ENCODE measurements at places on chromosomes 2 and 18. TPM values are rescaled to one million over a fixed set of nuclear protein-coding genes. Genes with fewer than 3 reads are reported as not detected.

GRCh38 chr2:42856891-42857632, 64.7 kb upstream of the HAAO start:
- H3K4me1 ChIP-seq = peaks cover 45% of the 10 kb centered on the region
- H3K36me3 ChIP-seq = no peaks in the 10 kb centered on the region
- no peaks in the 10 kb centered on the region for H3K27me3 ChIP-seq
- DNase-seq = no peak
- H3K4me3 ChIP-seq = no peak overlapping the region

- no peak for DNase-seq
- H3K27ac ChIP-seq = peak overlapping the region; percentile 13
- H3K36me3 ChIP-seq = no peaks in the 10 kb centered on the region
These were observed 67.7 kb upstream of the GPC1 start for GRCh38 chr2:240367721-240368120.

GRCh38 chr2:99431587-99432275, 58.1 kb downstream of the REV1 start:
- H3K36me3 ChIP-seq = peaks cover 15% of the 10 kb centered on the region
- peaks cover 3% of the 10 kb centered on the region for H3K4me1 ChIP-seq
- H3K27ac ChIP-seq = no peak overlapping the region
- DNase-seq = no peak
- H3K27me3 ChIP-seq = no peaks in the 10 kb centered on the region
- no peak overlapping the region for H3K4me3 ChIP-seq

GRCh38 chr2:9494081-9494480, 19.7 kb downstream of the IAH1 start:
- H3K27me3 ChIP-seq = no peaks in the 10 kb centered on the region
- no peaks in the 10 kb centered on the region for H3K4me1 ChIP-seq
- no peak overlapping the region for H3K4me3 ChIP-seq

DNA sequence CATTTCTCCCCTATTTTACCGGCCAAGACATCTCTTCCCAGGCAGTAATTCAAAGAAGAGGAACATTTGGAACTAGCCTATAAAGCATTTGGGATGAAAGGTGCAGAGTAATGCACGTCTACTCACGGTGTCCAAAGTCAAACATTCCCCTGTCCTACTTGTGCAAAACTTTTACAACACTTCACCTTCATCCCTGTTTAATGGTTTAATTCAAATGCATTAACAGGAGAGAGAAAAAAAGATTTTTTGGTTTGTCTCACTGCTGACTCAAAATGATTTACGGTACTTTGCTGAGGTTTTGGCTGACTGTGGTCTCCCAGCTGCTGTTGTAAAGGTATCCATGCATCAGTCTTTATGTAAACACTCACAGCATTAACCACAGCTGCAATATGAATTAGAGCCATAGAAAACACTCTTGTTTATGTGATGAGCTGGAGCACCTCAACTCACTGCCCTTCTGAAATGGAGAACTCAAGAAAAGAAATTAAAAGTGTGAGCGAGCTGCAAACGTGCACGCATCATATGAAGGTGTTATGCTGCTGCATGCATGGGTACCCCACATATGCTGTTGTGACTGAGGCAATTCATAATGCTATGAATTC, 220.5 kb downstream of the PIEZO2 start:
- H3K27me3 ChIP-seq = no peaks in the 10 kb centered on the region
- peak; percentile 95 for DNase-seq
- H3K36me3 ChIP-seq = no peaks in the 10 kb centered on the region
- H3K4me1 ChIP-seq = peaks cover 42% of the 10 kb centered on the region

GRCh38 chr2:240686460-240686859, 3.8 kb upstream of the AQP12B start:
- DNase-seq = no peak
- H3K4me3 ChIP-seq = no peak overlapping the region
- no peaks in the 10 kb centered on the region for H3K36me3 ChIP-seq
- H3K27ac ChIP-seq = no peak overlapping the region
- H3K27me3 ChIP-seq = peaks cover 12% of the 10 kb centered on the region

DNA sequence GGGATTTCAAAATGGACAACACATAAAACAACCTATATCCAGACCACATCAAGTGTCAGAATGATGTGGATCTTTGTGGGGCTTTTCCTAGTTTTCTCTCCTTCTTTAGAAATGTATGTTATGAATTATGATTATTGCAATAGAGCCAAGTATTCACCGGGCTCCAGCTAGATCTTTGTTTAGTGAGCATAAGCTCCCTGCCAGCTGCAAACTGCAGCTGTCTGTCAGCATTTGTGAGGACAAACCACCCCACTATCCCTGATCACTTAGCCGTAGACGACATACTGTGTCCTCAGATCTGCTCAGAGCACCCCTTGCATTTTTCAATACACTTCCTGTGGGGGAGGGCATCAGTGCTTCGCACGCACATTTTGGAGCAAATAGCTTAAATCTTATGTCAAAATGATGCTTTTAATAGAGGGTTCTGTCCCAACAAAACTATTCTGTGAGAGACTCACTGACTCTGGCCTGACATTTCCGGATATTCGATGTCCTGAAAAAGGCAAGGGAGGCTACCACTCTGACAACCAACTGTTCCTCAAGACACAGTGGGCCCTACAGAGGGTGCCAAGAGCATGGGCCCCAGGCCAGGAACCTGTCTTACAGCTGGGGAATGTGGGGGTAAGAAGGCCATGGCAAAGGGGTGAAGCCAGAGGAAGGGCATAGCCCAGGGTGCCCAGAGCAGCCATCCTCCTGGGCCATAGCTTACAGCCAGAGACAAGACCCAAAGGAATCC, 346.0 kb downstream of the ARHGAP15 start:
- H3K27ac ChIP-seq = peak overlapping the region; percentile 96
- H3K36me3 ChIP-seq = no peaks in the 10 kb centered on the region
- peaks cover 22% of the 10 kb centered on the region for H3K4me1 ChIP-seq
- peak; percentile 90 for DNase-seq
- H3K4me3 ChIP-seq = no peak overlapping the region
- H3K27me3 ChIP-seq = no peaks in the 10 kb centered on the region

DNA sequence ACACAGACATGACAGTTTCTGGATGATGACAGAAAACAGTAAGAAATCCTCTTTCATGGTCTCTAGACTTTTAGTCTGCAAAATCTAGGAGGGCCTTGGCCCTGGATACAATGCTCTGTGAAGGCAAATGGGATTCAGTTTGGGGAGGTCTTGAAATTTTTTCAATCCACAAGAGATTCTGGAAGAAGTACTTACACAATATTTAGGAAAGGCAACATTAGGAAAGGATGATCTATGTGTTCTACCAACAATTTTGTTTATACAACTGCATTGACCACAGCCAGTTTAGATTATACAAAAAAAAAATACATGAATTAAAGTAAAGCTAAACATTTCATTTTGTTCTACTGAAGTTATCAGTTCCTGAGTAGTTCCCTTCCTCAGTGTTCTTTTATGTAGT, 208.0 kb downstream of the SRBD1 start:
- H3K36me3 ChIP-seq = no peaks in the 10 kb centered on the region
- H3K4me1 ChIP-seq = peaks cover 2% of the 10 kb centered on the region
- DNase-seq = no peak
- no peak overlapping the region for H3K27ac ChIP-seq
- no peaks in the 10 kb centered on the region for H3K27me3 ChIP-seq
- no peak overlapping the region for H3K4me3 ChIP-seq

- H3K4me1 ChIP-seq = peaks cover 29% of the 10 kb centered on the region
- no peak for DNase-seq
- no peak overlapping the region for H3K27ac ChIP-seq
These were observed 2.3 kb downstream of the HES6 start for GRCh38 chr2:238237431-238238135.

DNA sequence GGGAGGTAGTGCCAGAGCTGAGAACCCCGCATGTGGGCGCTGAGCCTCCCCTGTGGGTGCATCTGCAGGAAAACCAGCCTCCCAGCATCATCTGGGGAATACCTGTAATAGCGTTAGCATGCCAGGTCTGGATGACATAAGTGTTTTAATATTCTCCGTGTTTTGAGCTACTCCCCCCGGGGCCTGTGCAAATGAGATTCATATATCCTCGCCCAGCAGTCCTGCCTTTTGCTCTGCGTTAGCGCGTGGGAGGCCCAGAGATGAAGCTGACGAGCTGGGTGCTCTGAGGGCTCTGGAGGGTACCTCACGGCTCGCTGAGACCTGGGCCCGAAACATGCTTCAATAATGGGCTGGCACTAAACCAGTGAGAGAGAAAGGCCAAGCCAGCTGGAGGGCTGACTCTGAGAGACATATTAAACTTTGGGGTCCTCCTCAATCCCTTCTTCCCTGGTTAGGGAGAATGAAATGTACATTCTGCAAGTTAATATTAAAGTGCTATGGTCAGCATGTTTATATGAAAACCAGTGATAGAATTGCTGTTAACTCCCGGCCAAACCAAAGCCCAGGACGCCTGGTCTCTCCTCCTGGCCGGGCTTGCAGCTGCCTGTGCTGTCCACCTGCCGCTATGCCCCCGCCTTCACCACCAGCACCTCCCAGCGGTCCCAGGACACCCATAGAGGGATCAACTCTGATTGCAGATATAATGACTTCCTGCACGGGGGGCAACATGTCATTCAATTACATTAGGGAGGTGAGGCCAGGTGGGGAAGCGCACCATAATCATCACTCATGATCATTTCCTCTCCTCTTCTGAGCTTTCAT, 77.0 kb downstream of the EDAR start:
- peaks cover 3% of the 10 kb centered on the region for H3K27me3 ChIP-seq
- H3K4me3 ChIP-seq = no peak overlapping the region
- no peaks in the 10 kb centered on the region for H3K36me3 ChIP-seq
- H3K27ac ChIP-seq = no peak overlapping the region

DNA sequence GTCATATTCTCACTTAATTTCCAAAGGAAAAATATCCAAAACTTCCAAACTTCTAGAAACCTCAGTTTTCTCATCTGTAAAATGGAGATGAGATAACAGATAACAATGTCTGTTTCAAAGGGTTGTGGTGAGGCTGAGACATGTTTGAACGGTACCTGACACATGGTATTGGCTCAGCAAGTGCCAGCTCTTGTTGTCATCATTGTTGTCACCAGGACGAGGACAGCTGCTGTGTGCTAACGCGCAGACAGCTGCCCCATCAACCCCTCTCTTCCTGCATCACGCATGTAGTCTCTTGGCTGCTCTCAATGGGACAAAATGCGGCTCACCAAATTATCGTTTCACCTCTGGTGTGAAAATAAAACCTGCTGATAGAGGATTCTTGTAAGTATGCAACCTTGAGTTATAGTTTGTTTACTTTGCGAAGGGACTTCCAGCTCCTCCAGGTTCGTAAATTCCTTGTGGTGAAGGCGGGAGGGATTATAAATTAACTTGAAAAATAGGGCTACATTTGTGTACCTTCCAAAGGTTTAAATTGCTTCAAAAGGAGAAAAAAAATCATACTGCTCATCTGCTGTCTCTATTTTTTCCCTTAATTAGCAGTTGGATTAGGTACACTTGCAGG, 605.4 kb downstream of the BCL11A start:
- no peaks in the 10 kb centered on the region for H3K4me1 ChIP-seq
- DNase-seq = no peak
- H3K4me3 ChIP-seq = no peak overlapping the region
- H3K36me3 ChIP-seq = no peaks in the 10 kb centered on the region
- H3K27ac ChIP-seq = no peak overlapping the region

- H3K4me3 ChIP-seq = no peak overlapping the region
- H3K27ac ChIP-seq = no peak overlapping the region
- no peaks in the 10 kb centered on the region for H3K36me3 ChIP-seq
- no peaks in the 10 kb centered on the region for H3K27me3 ChIP-seq
These were observed 7.1 kb upstream of the CEP68 start for GRCh38 chr2:65049010-65049639.

GRCh38 chr18:11497585-11497984, 111.8 kb upstream of the SLC35G4 start:
- H3K36me3 ChIP-seq = no peaks in the 10 kb centered on the region
- DNase-seq = peak; percentile 52
- no peak overlapping the region for H3K4me3 ChIP-seq
- H3K4me1 ChIP-seq = peaks cover 2% of the 10 kb centered on the region
- no peaks in the 10 kb centered on the region for H3K27me3 ChIP-seq
- no peak overlapping the region for H3K27ac ChIP-seq

DNA sequence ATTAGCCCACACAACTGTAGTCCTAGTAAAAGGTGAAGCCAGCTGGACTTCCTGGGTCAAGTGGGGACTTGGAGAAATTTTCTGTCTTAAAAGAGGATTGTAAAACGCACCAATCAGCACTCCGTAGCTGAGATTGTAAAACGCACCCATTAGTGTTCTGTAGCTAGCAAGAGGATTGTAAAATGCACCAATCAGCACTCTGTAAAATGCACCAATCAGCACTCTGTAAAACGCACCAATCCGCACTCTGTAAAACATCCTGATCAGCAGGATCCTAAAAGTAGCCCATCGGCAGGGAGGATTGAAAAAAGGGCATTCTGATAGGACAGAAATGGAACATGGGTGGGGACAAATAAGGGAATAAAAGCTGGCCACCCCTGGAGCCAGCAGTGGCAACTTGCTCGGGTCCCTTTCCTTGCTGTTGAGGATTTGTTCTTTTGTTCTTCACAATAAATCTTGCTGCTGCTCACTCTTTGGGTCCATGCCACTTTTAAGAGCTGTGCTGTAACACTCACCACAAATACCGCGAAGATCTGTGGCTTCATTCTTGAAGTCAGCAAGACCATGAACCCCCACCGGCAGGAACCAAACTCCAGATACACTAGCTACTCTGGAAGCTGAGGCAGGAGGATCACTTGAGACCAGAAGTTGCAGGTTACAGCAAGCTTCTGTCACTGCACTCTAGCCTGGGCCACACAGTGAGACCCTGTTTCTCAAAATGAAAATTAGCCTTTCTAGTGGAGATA, 102.6 kb downstream of the HS6ST1 start:
- H3K4me1 ChIP-seq = no peaks in the 10 kb centered on the region
- H3K27me3 ChIP-seq = no peaks in the 10 kb centered on the region
- H3K4me3 ChIP-seq = no peak overlapping the region
- no peaks in the 10 kb centered on the region for H3K36me3 ChIP-seq
- H3K27ac ChIP-seq = no peak overlapping the region

DNA sequence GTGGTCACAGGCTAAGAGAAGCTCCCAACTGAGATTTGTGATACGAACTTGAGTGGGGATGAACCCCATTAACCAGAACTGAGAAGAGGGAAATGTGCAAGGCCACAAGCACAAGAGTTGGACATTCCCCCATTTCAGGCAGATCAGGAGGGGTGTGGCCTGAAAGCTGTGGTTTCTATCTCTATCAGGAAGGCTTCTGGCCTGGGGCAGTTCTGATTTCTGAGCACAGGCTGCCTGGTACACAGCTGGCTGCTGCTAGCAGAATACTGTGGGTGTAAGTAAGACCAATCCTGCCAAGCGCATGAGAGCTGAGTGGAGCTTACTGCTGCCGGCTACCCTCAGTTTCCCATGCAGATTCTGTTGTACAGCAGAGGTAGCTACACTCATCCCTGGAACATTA, 484.6 kb downstream of the SATB2 start:
- no peak for DNase-seq
- no peak overlapping the region for H3K4me3 ChIP-seq
- H3K4me1 ChIP-seq = no peaks in the 10 kb centered on the region
- no peaks in the 10 kb centered on the region for H3K36me3 ChIP-seq
- H3K27me3 ChIP-seq = no peaks in the 10 kb centered on the region

GRCh38 chr2:46576875-46577274, 97.5 kb downstream of the TMEM247 start:
- H3K4me3 ChIP-seq = no peak overlapping the region
- DNase-seq = no peak
- H3K4me1 ChIP-seq = peaks cover 6% of the 10 kb centered on the region

- peaks cover 20% of the 10 kb centered on the region for H3K27me3 ChIP-seq
- no peak overlapping the region for H3K27ac ChIP-seq
- H3K4me1 ChIP-seq = peaks cover 42% of the 10 kb centered on the region
- peak overlapping the region; percentile 72 for H3K4me3 ChIP-seq
- H3K36me3 ChIP-seq = no peaks in the 10 kb centered on the region
These were observed 1.2 kb upstream of the CABLES1 start for GRCh38 chr18:23133860-23134779.

The GNLY gene
- total RNA-seq = 0.31 TPM

The TRAPPC12 gene
- 58.1 TPM for total RNA-seq

The ING5 gene
- total RNA-seq = 24.9 TPM

The TNFAIP6 gene
- total RNA-seq = 15.4 TPM

The TGFA gene
- 0.44 TPM for total RNA-seq
